ENCODE measurements at places on chromosomes 1 and 21.

- no peak for DNase-seq
Observed at GRCh38 chr1:8033322-8033721, 7.2 kb upstream of the ERRFI1 start.

- no peak for DNase-seq
Observed at GRCh38 chr1:205930799-205931281, 12.4 kb downstream of the SLC26A9 start.

- no peak for DNase-seq
Observed at GRCh38 chr1:215114154-215114933, 31.8 kb downstream of the KCNK2 start.

GRCh38 chr21:36811762-36812161 lies 112.8 kb downstream of the SIM2 start:
- no peak for DNase-seq
